Activated naive CD8-positive, alpha-beta T cell treated with anti-CD3 and anti-CD28 coated beads, Interleukin-2, amount 10 ng/mL, durations not matched to agents 7 days and 5 days (primary cell): ENCODE measurements at places on chromosomes 16 and 17. TPM values are rescaled to one million over a fixed set of nuclear protein-coding genes. Genes with fewer than 3 reads are reported as not detected.

- no peaks in the 10 kb centered on the region for H3K4me1 ChIP-seq
- no peaks in the 10 kb centered on the region for H3K36me3 ChIP-seq
- peak overlapping the region; percentile 40 for H3K4me3 ChIP-seq
- DNase-seq: peak; percentile 34
- H3K27ac ChIP-seq: no peak overlapping the region
These were observed 2.2 kb downstream of the HAGHL start for GRCh38 chr16:728890-729744.

GRCh38 chr17:81300586-81301155 is 5.6 kb upstream of the SLC38A10 start:
- H3K36me3 ChIP-seq: no peaks in the 10 kb centered on the region
- H3K4me3 ChIP-seq: no peak overlapping the region
- H3K27me3 ChIP-seq: peaks cover 3% of the 10 kb centered on the region
- DNase-seq: no peak
- peak overlapping the region; percentile 1 for H3K27ac ChIP-seq
- peaks cover 4% of the 10 kb centered on the region for H3K4me1 ChIP-seq

DNA sequence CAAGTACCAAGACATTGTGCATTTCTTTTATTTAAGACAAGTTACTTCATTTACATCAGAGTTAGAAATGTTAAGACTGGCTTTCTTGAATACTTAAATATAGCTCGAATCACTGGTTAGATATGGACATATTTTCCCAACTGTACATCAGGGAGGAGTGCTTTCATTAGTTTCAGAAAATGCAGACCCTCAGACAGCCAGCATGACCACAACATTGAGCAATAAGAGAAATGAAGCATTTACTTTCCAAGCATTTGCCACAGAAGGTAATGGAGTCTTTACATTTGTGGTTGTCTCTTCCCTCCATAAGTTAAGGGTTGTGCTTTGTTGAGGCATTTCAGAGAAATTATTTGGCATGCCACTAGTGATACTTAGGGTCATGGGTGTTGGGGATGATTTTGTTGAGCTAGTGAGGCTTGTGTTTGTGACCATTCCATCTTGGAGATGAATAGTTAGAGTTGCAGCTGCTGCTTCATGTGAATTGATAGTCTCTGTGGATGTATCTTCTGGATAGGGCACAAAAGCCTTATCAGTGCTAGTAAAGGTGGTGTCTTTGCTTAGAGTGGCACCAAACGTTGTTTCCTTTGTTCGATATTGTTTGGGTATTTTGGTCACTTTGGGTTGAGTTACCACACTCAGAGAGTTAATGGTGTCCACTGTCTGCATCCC is 2.1 kb downstream of the OMG start:
- no peak overlapping the region for H3K4me3 ChIP-seq
- peaks cover 18% of the 10 kb centered on the region for H3K4me1 ChIP-seq
- H3K36me3 ChIP-seq: peaks cover 14% of the 10 kb centered on the region
- DNase-seq: no peak

DNA sequence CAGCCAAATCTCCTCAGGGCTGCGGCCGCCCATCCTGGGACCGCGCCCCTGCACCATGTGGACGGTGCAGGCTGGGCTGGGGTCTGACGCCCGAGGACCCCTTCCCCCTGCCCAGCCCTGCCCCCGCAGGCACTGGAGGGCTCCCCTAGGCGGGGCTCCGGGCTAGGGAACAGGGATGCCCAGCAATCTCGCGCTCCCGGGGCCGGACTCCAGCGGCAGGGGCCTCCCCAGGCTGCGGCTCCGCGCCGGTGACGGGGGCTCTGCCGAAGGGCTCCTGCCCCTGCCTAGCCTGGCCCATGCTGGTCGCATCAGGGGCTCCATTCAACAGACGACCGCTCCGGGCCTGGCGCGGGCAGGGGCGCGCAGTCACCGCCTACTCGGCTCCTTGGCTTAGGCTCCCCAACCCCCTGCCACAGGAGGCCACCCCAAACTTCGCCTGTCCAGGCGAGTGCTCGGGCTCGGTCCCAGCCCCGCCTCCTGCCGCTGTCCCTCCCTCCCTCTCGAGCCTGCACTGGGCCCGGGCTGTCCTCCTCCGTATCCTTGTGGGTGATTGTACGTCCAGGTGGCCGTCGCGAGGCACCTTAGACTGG is 27.4 kb upstream of the ADORA2B start:
- no peak for DNase-seq
- H3K27ac ChIP-seq: no peak overlapping the region
- peaks cover 5% of the 10 kb centered on the region for H3K4me1 ChIP-seq
- no peaks in the 10 kb centered on the region for H3K36me3 ChIP-seq

GRCh38 chr17:63686138-63686685 is 13.7 kb downstream of the LIMD2 start:
- no peak for DNase-seq
- H3K36me3 ChIP-seq: peaks cover 23% of the 10 kb centered on the region
- H3K27me3 ChIP-seq: no peaks in the 10 kb centered on the region
- no peak overlapping the region for H3K27ac ChIP-seq
- H3K4me1 ChIP-seq: peaks cover 3% of the 10 kb centered on the region

- no peaks in the 10 kb centered on the region for H3K36me3 ChIP-seq
- no peak overlapping the region for H3K27ac ChIP-seq
- H3K4me3 ChIP-seq: no peak overlapping the region
- DNase-seq: peak; percentile 80
- H3K4me1 ChIP-seq: peaks cover 4% of the 10 kb centered on the region
These were observed 29.9 kb downstream of the DYNLL2 start for GRCh38 chr17:58112970-58113631.

GRCh38 chr16:81841722-81842121 is 62.6 kb downstream of the PLCG2 start:
- DNase-seq: no peak
- no peak overlapping the region for H3K27ac ChIP-seq
- H3K4me1 ChIP-seq: peaks cover 13% of the 10 kb centered on the region

GRCh38 chr17:80790021-80790765 is 201.4 kb upstream of the CHMP6 start:
- DNase-seq: peak; percentile 61
- H3K27ac ChIP-seq: peak overlapping the region; percentile 97
- peaks cover 64% of the 10 kb centered on the region for H3K4me1 ChIP-seq
- peaks cover 39% of the 10 kb centered on the region for H3K36me3 ChIP-seq
- H3K27me3 ChIP-seq: no peaks in the 10 kb centered on the region

GRCh38 chr16:35131429-35131828 is 1672.0 kb downstream of the TP53TG3F start:
- H3K36me3 ChIP-seq: no peaks in the 10 kb centered on the region
- no peak overlapping the region for H3K4me3 ChIP-seq
- H3K27ac ChIP-seq: no peak overlapping the region

- no peaks in the 10 kb centered on the region for H3K27me3 ChIP-seq
- H3K36me3 ChIP-seq: peaks cover 36% of the 10 kb centered on the region
- DNase-seq: no peak
- H3K4me1 ChIP-seq: peaks cover 7% of the 10 kb centered on the region
- H3K27ac ChIP-seq: no peak overlapping the region
- H3K4me3 ChIP-seq: no peak overlapping the region
These were observed 51.5 kb downstream of the PAFAH1B1 start for GRCh38 chr17:2644971-2645370.

DNA sequence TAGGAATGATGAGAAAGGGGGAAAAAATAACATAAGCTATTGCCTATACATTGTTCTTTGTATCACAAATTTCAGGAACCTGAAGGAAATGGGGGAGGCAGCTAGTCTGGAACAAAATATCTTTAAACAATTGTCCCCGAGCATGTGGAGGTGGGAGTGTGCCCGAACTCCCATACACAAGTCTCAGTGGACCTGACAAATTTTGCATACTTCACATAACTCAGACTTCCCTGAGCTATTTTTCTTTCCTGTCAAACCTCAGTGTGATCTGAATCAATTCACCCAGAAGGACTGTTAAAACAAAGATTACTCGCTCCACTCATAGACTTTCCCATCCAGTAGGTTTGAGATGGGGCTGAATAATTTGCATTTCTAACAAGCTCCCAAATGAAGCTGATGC is 1.6 kb upstream of the XPO6 start:
- no peak for DNase-seq
- H3K36me3 ChIP-seq: peaks cover 13% of the 10 kb centered on the region
- no peak overlapping the region for H3K4me3 ChIP-seq
- no peak overlapping the region for H3K27ac ChIP-seq

GRCh38 chr16:89146211-89147005 is 25.1 kb upstream of the CDH15 start:
- H3K4me3 ChIP-seq: no peak overlapping the region
- no peak for DNase-seq
- peaks cover 37% of the 10 kb centered on the region for H3K36me3 ChIP-seq
- no peaks in the 10 kb centered on the region for H3K27me3 ChIP-seq
- no peaks in the 10 kb centered on the region for H3K4me1 ChIP-seq

GRCh38 chr17:57915544-57915943 is 39.7 kb downstream of the CUEDC1 start:
- no peak overlapping the region for H3K27ac ChIP-seq
- DNase-seq: no peak
- H3K4me3 ChIP-seq: no peak overlapping the region

DNA sequence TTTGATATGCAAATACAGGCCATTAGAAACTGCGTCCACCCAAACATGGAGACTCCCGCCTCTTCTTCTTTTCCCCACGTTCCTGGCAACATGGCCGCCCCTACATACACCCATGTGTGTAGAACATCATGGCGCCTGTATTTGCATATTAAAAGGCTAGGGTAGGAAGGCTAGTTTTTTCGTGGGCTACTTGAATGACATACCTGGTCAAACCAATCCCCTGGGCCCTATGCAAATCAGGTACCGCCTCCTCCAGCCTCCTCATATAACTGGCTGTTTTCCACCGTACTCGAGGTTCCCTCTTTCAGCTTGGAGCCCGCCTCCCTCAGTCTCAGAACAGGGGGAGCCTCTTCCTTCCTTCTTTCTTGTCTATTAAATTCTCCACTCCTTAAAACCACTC is 840 bp upstream of the CD300LB start:
- H3K27me3 ChIP-seq: peaks cover 66% of the 10 kb centered on the region
- no peak overlapping the region for H3K27ac ChIP-seq
- H3K36me3 ChIP-seq: no peaks in the 10 kb centered on the region
- peaks cover 6% of the 10 kb centered on the region for H3K4me1 ChIP-seq
- H3K4me3 ChIP-seq: no peak overlapping the region

GRCh38 chr17:44832805-44833204 is 2.7 kb upstream of the GJC1 start:
- DNase-seq: no peak
- no peaks in the 10 kb centered on the region for H3K36me3 ChIP-seq
- peaks cover 6% of the 10 kb centered on the region for H3K4me1 ChIP-seq
- peaks cover 56% of the 10 kb centered on the region for H3K27me3 ChIP-seq
- no peak overlapping the region for H3K4me3 ChIP-seq

- no peaks in the 10 kb centered on the region for H3K36me3 ChIP-seq
- no peak overlapping the region for H3K27ac ChIP-seq
These were observed 71.9 kb downstream of the SDR42E1 start for GRCh38 chr16:81939164-81940056.

DNA sequence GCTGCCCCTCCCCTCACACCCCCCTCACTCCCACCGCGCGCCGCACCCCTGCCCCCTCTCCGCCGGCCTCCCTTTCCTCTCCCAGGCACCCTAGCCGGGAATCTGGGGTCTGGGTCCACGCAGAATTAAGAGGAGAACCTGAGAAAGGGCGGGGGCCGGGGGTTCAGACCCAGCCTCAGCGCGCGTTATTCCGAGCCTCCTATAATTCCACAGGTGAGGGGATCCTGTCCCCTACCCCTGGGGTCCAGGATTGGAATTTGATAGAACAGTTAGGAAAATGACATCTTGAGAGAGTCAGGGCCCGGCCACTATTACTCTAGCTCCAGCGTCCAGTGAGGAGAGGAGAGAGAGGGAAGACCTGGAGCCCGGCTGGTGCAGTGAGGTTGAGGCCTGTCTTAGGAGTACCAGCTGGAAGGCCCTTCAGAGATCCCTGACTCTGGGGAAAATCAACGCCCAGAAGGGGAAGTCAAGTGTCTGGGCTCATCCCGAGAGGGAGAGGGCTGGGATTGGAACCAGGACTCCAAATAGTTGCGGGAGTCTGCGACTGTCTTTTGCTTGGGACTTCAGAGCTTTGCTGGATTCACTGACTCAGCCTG is 17.3 kb downstream of the GRB7 start:
- H3K4me1 ChIP-seq: peaks cover 52% of the 10 kb centered on the region
- peak overlapping the region; percentile 63 for H3K4me3 ChIP-seq
- H3K27ac ChIP-seq: peak overlapping the region; percentile 83
- H3K36me3 ChIP-seq: peaks cover 10% of the 10 kb centered on the region
- no peaks in the 10 kb centered on the region for H3K27me3 ChIP-seq

DNA sequence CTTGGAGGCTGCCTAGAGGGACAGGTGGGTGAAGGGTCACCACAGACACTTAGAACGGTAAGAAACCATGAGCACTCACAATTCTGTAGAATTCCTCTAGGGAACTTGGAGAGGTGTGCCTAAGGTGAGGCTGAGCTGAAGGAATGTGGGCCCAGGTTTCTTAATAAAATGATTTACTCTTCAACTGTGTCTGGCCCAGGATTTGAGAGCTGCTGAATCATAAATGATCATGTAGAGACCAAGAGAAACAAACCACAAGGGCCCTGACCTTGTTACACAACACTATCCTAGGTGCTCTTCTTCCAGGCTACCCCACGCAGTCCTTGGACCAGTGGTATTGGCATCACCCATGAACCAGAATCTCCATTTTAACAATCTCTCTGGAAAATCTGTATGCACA is 27.7 kb downstream of the ZNF18 start:
- no peak for DNase-seq
- no peak overlapping the region for H3K27ac ChIP-seq
- no peak overlapping the region for H3K4me3 ChIP-seq
- H3K4me1 ChIP-seq: no peaks in the 10 kb centered on the region
- peaks cover 24% of the 10 kb centered on the region for H3K36me3 ChIP-seq
- H3K27me3 ChIP-seq: no peaks in the 10 kb centered on the region

Gene ACSM5
- not detected for total RNA-seq

Gene IRX5
- total RNA-seq: not detected

Gene TP53TG3F
- not detected for total RNA-seq

Gene CD7
- 286 TPM for total RNA-seq

Gene CETP
- not detected for total RNA-seq
